ENCODE measurements at places on chromosomes 16 and 17.

- no peak for DNase-seq
Measured at GRCh38 chr16:56691885-56692284, 9.6 kb downstream of the MT1X start.

DNA sequence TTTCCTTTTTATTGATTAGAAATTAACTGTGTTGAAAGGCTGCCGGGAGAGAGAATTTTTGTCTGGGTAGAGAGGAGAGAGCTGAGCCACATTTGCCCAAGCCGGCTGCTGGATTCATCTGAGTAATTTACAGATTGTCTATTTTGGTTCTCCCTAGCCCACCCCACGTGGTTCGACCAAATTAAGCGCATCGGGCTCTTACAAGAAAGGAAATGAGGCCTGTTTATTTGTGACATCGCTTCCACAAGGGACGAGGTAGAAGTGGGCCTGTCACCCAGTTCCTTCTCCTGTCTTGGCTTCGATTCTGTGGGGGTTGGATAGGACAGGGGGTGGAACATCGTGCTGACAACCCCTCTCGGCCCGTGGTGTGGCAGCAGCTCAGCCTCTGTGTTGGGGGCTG, 42.9 kb downstream of the SYT17 start:
- DNase-seq: no peak

GRCh38 chr17:7858522-7858810, 663 bp downstream of the CYB5D1 start:
- no peak for DNase-seq

DNA sequence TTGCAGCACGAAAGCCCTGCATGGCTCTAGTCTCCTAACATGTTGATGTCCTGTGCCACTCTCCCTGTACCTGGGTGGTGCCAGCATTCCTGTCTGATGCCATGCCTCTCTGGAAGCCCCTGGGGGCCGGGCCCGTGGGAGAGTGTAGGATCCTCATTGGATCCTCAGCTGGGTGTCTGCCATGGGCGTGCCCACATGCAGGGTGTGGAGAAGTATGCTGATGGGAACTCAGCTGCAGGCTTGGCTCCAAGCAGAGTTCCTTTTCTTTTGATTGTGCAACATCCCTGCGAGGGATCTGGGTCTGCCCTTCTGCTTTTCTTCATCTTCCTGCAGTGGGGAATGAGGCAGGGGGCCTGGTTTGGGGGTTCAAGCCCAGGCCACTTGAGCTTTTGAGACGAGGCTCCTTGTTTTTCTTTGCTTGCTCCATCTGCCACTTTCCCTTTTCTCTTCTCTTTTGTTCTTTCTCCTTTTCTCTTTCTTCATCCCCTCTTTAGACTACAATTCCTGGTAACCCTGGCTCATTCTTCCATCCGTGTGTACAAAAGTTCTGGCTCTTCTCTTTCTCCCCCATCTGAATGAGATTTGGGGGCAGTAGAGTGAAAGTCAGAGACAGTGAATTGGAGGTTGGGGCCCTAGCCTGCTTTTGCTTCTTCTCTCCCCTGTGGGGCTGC, 32.9 kb downstream of the KSR1 start:
- DNase-seq: no peak

- no peak for DNase-seq
Measured at GRCh38 chr17:44960691-44961090, 7.4 kb downstream of the C1QL1 start.

DNA sequence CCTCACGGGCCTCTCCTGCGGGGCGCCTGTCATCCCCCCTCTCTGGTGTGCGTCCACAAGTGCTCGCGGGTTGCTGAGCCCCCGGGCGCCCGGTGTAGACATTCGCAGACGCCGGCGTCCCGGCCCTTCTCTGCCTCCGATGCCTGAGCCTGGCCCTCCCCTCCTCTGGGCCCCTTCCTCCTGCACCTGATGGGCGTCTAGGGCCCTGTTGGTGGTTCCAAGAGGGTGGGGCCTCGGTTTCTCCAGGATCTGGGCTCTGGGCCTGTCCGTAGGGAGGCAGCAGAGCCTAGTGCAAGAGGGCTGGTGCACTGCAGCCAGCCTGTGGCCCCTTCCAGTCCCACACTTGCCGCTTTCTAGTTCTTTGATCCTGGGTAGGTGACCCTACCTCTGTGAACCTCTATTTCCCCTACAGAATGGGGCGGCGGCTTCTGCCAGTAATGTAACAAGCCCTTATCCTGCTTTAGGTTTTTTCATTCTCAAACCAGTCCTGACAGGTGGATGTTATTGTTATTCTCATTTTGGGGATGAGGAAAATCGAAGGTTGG, 623 bp downstream of the E4F1 start:
- DNase-seq: no peak

DNA sequence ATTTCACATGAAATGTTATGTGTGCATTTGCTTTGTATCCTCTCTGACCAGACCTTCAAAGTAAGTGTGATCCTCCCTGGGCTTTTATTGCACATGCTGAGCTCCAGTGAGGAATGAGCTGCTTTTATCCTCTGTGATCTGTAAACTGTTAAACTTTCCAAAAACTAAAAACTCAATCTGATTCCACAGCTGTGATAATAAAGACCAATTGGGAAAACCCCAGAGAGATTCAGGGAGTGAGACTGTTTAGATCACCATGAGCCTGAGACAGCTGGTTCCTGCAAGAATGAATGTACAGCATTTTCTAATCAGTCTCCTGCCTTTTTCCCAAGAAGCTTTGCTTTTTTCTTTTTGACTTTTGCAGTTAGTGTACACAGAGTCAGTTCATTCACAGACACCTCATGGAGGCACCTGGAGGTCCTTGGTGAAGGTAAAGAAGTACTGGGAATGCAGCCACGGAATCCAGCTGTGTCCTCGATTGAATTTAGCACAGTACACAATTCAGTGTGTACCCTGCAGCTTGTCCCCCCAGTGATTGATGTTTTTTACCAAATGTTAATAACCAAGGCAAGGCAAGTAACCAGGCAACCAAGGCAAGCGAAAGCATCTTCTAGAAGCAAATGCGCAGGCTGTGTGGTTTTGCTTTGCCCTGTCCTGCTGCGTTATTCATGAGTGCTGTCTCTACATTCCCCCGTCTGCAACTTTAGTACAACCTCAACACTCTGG, 182.6 kb downstream of the LGALS9B start:
- no peak for DNase-seq

DNA sequence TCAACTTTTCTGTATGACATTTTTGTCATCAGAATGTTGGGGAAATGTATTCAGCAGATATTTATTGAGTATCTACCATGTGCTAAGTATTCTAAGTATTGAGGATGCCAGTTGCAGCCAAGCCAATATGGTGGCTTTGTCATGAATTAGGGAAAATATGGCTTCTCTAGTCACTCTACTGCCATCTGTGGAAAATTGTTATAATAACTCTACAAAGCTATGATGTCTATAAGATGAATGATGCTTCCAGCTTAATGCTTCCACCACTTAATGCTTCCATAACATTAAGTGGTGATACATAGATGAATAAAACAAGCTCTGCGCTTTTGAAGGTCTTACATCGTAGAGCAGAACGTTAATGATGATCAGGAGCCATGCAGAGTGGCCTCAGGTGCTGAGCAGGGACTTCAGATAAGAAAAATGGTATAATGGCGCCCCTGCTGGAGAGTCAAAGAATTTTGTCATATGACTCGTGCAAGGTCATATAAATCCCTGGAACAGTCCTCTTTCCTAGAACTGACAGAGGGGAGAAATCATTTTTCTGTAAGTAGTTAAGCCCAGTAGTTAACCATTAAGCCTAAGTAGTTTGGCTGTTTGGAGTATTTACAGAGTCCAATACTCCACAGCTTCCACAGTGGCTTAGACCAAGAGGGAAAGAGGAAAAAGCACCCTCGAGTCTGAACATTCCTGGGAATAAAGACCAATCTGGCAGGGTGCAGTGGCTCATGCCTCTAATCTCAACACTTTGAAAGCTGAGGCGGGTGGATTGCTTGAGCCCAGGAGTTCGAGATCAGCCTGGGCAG, 2.7 kb upstream of the TMIGD1 start:
- peak; percentile 30 for DNase-seq

DNA sequence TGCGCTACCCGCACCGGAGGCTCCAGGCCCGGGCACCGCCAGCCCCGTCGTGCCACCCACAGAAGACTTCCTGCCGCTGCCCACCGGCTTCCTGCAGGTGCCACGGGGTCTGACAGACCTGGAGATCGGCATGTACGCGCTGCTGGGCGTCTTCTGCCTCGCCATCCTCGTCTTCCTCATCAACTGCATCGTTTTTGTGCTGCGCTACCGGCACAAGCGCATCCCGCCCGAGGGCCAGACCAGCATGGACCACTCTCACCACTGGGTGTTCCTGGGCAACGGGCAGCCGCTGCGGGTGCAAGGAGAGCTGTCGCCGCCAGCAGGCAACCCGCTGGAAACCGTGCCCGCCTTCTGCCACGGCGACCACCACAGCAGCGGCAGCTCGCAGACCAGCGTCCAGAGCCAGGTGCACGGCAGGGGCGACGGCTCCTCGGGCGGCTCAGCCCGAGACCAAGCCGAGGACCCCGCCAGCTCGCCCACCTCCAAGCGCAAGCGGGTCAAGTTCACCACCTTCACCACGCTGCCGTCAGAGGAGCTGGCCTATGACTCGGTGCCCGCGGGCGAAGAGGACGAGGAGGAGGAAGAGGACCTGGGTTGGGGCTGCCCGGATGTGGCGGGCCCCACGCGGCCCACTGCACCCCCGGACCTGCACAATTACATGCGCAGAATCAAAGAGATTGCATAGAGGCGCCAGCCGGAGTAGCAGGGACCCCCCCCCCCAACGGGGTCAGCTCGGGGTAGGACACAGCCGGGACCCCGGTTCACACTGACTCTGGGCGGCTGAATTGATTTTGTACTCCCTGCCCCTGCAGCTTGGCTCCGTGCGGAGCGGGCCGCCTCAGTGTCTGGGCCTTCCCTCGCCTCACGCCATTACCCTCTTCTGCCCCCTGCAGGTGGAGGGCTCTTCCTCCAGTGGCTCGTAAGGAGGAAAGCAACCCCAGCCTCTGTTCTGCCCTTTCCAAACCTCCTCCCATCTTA, 58.5 kb downstream of the TMEM132E start:
- DNase-seq: peak; percentile 20

DNA sequence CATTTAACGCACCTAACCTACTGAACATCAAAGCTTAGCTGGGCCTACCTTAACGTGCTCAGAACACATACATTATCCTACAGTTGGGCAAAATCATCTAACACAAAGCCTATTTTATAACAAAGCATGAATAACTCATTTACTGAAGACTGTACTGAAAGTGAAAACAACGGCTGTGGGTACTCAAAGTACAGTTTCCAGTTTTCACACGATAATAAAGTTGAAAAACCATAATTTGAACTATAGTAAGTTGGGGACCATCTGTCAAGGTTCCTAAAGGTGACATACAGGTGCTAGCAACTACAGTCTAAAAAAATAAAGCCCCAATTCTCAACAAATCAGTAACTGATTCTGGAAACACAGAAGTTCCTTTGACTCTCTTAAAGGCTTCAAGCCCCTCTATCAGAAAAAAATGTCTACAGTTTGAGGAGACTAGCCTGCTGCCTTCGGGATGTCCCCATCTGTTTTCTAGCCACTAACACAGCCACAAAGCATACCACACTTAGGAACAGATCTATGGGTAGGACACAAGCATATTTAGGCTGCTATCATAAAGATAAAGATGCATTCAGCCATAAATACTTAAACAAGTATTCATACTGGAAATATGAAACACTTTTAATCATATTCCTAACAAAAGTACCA, 71.3 kb downstream of the KANSL1 start:
- no peak for DNase-seq

- no peak for DNase-seq
Measured at GRCh38 chr17:50045154-50045553, 10.8 kb upstream of the ITGA3 start.

DNA sequence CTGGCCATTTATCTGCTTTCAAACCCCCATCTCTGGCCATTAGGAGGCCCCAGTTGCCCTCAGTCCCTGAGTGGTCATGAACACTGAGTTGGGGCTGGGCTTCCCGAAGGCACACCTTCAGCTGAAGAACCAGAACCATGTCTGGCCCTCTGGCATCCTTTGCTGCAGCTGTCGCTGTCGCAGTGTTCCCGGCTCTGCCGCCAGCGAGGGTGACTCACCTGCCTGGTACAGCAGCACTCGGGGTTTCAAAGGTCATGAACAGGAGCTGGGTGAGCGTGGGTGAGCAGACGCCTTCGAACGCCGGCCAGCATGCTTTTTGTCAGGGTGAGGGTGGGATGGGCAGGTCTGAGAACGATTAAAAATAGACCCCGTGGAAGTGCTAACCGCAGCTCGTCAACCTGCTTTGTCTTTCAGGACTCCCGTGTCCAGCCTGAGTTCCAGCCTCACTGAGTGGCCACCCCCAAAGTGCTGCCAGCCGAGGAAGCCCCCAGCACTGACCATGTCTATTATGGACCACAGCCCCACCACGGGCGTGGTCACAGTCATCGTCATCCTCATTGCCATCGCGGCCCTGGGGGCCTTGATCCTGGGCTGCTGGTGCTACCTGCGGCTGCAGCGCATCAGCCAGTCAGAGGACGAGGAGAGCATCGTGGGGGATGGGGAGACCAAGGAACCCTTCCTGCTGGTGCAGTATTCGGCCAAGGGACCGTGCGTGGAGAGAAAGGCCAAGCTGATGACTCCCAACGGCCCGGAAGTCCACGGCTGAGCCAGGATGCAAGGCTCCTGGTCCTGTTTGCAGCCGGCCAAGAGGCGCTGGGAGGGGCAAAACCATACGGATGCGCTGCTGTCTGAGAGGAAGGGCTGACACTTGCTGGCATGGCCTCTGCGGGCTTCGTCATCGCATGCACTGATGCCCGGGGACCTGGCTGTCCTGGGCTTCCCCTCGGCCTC, 7.6 kb downstream of the SNN start:
- DNase-seq: no peak

GRCh38 chr16:57859331-57859730, 57.0 kb upstream of the KIFC3 start:
- no peak for DNase-seq

GRCh38 chr16:86485746-86486145, 24.6 kb upstream of the FOXF1 start:
- no peak for DNase-seq

DNA sequence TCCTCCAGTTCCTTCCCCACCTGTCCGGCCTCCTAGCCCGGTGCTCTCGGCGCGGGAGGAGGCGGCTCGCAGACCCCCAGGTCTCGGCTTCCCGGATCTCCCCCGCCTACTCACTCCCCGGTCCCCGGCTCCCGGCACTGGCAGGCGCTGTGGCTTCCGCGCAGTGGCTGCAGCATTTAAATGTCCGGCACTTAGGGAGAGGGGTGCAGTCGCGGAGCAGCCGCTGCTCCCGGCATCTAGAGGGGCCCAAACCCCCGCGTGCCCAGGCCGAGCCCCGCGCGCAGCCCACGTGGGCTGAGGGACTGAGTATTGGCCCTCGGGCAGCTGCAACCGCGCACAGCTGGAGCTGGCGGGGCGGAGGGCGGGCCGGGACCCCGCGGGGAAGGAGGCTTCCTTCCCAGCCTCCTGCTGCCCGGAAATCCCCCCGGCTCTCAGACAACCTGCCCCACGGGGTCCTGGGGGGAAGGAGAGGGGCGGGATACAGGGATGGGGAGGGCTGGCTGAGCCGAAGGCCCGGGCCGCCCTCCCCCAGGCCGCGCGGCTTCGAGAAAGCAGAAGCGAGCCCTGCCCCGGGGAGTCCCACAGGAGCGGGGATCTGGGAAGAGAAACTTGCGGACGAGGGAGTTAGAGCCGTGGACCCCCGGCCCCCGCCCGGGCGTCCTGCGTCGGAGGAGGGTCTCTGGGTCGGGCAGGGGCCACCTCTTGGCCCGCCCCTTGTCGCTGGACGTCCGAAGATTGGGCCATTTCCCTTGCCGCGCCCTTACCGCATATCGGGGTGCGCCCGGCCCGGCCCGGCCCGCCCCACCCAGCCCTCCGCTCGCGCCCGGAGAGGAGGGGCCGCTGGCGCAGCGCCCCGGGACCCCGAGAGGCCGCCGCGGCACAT, at the start of gene MMP25:
MMP25 (plus strand) TSS at position 804 of the 883 bp plus-strand sequence. CDS start 357 bp downstream, outside the sequence.
- no peak for DNase-seq

- DNase-seq: no peak
Measured at GRCh38 chr16:31407406-31407805, 14.3 kb downstream of the ITGAD start.

- DNase-seq: no peak
Measured at GRCh38 chr17:2957631-2958286, 105.6 kb downstream of the OR1D5 start.

Data from NCI-H1436 treated with DMSO at 0.1 percent for 48 hours (cell line).